Chondrocyte (in vitro differentiated cells): ENCODE measurements at places on chromosomes 5 and 9. TPM values are rescaled to one million over a fixed set of nuclear protein-coding genes. Genes with fewer than 3 reads are reported as not detected.

The FOXD4L6 gene
- not detected in 3 replicates for total RNA-seq

The ORM1 gene
- total RNA-seq = not detected in 3 replicates

The SLC6A19 gene
- total RNA-seq = not detected in 3 replicates

The TTLL11 gene
- total RNA-seq = 7.1 to 12.8 TPM (median 9.1 TPM) in 3 replicates

The S1PR3 gene
- 1.6 to 5.2 TPM (median 4.5 TPM) in 3 replicates for total RNA-seq

The TMEFF1 gene
- total RNA-seq = 1.3 to 3.1 TPM (median 3.0 TPM) in 3 replicates

The NRARP gene
- 0.39 to 6.9 TPM (median 6.7 TPM) in 3 replicates for total RNA-seq

The LCNL1 gene
- total RNA-seq = 0.15 to 5.8 TPM (median 5.2 TPM) in 3 replicates

The F12 gene
- total RNA-seq = 0.99 to 2.1 TPM (median 1.8 TPM) in 3 replicates

The DNM1 gene
- 87.0 to 127 TPM (median 91.9 TPM) in 3 replicates for total RNA-seq

- DNase-seq = no peak
These were observed 476.1 kb upstream of the MEF2C start for GRCh38 chr5:89359046-89359445.

- DNase-seq = no peak
These were observed 598.2 kb upstream of the KLF4 start for GRCh38 chr9:108087781-108088180.

GRCh38 chr5:84287951-84288350, 96.7 kb downstream of the EDIL3 start:
- no peak for DNase-seq

- DNase-seq = no peak
These were observed 55.6 kb downstream of the MACROH2A1 start for GRCh38 chr5:135343413-135343812.

GRCh38 chr5:103498211-103498610, 64.4 kb downstream of the NUDT12 start:
- DNase-seq = no peak

DNA sequence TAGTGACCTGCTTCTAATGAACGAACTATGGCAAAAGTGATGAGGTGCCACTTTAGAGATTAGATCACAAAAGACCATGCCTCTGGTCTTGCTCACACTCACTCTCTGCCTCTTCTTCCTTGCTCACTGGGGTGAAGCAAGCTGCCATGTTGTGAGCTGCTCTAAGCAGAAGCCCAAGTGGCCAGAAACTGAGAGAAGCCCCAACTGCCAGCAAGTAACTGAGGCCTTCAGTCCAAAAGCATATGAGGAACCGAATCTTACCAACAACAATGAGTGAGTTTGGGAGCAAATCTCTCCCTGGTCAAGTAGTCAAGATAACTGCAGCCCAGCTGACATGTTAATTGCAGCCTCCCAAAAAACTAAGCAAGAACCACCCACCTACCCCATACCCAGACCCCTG, 126.0 kb upstream of the ACO1 start:
- no peak for DNase-seq

DNA sequence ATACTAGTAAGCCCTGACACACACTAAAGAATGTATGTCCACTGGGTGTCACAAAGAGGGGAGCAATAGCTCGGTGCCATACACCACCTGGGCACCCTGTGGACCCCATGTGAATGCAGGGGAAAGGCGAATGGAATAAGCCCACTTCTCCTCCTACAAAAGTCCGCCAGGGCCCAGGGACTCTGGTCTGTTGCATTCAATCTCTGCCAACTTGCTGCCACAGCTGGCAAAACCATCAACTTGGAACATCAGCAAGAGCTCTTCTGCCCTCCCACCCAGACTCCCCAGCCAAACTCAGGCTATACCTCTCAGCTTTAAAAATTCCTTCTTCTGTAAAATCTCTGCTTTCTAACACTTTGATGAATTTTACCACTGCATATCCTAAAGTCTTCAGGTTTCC, 54.5 kb downstream of the PFDN1 start:
- DNase-seq = no peak

DNA sequence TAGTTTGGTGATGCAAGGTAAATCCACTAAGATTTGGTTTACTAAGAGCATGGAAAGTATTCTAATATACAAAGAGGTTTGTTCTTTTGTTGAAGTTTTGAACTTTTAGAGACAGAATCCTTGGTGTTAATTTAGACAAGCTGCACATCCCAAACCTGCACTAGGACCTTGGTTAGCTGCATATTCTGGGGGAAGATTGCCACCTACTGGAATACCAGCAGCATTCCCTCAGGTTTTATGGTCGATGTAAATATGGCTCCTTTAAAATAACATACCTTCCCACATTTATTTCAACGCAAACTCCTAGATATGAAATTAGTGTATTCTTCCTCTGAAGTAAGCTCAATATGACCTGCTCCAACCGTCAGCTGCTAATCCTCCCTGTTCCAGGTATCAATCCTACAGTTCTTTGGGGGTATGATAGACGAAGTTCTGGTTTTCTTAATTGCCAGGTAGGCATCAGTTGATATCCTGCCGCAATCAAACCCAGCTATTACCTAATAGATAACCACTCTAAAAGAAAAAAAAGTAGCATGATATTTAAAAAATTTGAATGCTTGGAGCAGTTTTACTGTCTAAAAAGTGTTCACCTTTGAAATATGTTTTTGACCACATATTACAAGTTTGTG, 624.1 kb downstream of the ISL1 start:
- DNase-seq = no peak

GRCh38 chr5:170200876-170201275, 31.9 kb upstream of the C5orf58 start:
- no peak for DNase-seq

DNA sequence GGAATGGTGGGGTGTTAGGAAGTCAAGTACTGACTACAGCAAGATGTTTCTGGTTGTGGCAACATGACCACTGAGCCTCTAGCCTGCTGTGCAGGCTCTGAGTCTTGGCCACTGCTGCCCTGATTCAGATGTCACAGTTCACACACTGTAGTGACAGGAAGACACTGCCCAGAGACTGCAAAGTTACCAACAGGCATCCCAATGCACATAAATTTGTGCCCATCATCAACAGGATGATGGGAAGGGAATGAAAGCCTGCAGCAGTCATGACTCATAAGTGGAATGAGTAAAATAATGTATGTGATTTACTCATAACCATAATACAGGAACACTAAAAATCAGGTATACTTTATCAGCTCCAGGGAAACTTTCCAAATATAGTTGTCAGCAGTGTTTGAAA, 251.6 kb upstream of the HAPLN1 start:
- DNase-seq = no peak

- peak; percentile 73 for DNase-seq
These were observed 26.6 kb downstream of the DUSP1 start for GRCh38 chr5:172744123-172745104.

GRCh38 chr9:74942801-74943200, 9.9 kb downstream of the C9orf40 start:
- DNase-seq = no peak

DNA sequence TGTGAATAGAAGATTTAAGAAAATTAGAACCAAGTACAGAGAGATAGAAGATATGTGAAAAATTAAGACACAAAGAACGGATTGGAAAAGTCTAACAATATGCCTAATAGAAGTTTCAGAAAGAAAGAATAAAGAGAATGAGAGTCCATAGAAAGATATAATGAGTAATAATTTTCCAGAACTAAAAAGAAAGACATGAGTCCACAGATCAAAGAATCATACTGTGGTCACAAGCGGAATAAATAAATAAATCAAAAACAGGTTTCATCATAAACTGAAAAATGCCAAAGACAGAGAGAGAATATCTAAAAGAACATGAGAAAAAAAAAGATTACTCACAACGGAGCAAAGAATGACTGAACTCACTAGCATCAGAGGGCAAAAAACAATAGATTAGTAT, 32.9 kb downstream of the FEM1C start:
- no peak for DNase-seq

DNA sequence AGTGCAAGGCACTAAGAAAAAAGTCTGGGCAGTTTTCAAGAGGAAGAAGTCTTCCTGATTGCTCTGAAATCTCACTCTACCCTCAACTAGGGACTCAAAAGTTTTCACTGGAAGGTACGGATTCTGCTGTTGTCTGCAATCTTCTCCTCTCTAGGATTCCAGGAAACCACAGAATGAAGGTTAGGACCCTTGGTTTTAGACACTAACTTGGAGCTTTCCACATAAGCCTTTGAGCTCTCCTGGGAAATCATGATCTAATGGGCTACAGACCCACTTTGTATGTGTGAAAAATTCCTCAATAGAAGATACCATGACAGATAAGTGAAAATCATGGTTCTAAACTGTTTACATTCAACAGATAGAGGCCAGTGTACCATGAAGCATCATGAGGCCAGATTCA, 265.1 kb downstream of the PSAT1 start:
- DNase-seq = no peak

GRCh38 chr5:82855893-82856550, 221.2 kb downstream of the TMEM167A start:
- DNase-seq = no peak

GRCh38 chr5:72245951-72246532, 74.0 kb downstream of the MRPS27 start:
- DNase-seq = no peak

- no peak for DNase-seq
These were observed 172.8 kb downstream of the CARTPT start for GRCh38 chr5:71891856-71892255.

GRCh38 chr9:14869671-14870070, 40.6 kb downstream of the FREM1 start:
- no peak for DNase-seq
